ENCODE measurements at places on chromosomes 2 and 18.

DNA sequence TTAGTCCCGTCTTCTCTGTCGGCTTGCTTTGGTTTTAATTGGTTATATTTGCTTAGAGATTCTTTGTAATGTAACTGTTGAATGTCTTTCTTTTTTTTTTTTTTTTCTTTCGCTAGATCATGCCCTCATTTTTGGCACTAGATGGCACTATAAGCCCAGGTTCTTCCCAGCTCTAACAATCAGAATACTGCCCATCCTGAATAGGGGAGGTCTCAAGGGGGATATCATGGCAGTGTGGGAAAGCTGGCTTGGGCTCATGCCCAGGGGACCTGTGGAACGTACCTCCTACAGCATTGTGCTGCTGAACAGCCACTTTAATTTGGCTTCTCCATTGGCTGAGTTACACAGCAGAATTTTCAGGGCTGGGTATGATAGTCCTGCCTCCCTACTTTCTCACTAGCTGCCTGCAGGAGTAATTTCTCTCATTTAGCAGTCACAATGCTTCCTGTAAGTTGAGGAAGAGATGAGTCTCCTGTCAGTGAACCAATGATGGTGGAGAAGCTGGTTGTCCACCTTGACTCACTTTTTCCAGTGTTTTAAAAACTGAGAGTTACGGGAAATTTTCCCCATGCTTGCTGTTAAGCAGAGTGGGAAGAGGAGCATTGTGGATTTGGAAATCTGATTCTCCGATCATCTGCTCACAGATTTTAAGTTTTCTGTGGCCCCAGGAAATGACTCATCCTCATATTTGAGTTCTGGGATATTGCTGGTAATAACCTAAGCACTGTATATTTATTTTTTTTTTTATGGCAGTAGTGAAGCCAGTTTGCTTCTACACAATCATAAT lies 47.2 kb downstream of the RAD51AP2 start:
- DNase-seq: no peak

DNA sequence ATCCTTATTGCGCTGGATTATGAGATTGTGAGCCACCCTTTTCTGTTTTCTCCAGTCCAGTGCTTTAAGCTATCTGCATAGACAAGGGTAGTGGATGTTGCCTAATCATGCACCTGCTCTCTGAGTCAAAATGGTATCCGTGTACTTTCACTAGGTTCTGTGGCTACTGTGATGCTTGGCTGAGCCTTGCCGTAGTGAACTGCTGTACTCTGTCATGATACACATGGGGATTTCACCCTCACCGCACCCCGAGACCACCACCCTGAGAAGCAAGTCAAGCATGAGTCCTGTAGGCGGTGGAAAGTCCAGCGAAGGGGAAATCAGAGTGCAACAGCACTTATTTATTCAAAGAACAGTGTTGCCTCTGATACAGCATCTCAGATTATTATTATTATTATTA lies 55.0 kb downstream of the ARHGAP25 start:
- DNase-seq: no peak

- DNase-seq: no peak
Observed at GRCh38 chr2:181124497-181124896, 144.1 kb downstream of the UBE2E3 start.

DNA sequence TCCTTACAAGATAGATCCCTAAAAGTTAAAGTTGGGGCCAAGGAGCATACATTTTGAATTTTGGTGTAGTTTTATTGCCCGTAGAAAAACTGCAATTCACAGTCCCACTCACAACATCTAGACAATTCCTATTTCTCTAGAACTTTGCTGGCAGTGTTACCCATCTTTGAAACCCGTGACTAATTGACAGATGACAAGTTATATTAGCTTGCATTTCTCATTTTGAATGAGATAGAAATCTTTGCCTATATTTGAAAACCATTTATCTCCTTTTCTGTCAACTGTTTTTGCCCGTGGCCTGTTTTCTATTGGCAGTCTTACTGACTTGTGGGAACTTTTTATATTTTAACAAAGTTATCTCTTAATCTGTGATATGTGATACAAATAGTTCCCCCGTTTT lies 50.0 kb downstream of the OXER1 start:
- no peak for DNase-seq

DNA sequence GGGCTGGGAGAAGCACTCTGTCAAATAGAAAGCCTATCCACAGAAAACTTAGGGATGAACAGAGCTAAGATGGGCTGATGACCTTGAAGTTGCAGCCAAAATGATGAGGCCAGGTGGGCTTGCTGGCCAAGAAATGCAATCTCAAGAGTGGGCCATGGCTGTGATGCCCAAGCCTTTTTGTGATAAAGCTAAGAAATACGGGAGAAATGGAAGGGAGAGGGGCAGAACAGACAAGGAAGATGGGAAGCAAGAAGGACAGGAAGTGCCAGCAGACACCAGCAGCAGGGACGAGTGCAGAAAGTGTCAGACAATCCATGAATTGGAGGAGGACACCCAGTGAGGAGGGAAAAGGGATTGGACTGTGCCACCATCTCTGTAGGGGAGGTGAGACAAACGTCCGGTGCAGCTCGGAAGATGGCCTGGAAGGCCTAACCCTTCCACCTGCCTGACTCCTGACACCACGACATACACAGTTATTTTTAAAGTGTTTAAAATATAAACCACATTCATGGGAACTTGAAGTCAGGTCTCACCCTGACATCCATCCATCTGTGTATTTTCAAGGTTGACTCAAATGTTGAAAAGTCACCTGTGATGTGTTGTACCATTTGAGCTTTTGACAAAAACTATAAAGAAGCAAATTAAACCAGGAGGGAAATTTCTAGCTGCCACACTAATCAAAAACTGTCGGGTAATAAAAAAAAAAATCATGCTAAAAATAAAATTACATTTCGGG lies 105.5 kb downstream of the BCL2 start:
- DNase-seq: no peak
